Cortex of kidney (tissue), 1 donor: ENCODE measurements at places on chromosomes 16 and 17.

DNA sequence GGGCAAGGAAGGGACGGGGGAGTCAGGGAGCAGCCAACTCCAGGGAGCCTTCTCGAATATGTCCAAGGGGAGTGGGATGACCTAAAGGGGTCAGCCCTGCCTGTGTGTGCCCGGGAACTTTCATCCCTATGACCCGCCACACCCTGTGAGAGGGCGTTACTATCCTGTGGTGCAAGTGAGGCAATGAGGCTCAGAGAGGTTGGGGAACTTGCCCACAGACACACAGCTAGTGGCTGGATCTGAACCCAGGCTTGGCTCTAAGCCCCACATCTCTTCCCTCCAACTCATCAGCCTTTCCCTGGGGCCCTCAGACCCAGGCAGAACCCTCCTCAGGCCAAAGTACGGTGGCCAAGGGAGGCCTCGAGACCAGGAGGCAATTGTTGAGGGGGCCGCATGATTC, 23.2 kb downstream of the JUP start:
- DNase-seq, result no peak

- DNase-seq, result no peak
Measured at GRCh38 chr16:77090062-77090461, 100.9 kb upstream of the MON1B start.

GRCh38 chr16:69725480-69726312, 664 bp downstream of the NQO1 start:
- DNase-seq, result no peak

DNA sequence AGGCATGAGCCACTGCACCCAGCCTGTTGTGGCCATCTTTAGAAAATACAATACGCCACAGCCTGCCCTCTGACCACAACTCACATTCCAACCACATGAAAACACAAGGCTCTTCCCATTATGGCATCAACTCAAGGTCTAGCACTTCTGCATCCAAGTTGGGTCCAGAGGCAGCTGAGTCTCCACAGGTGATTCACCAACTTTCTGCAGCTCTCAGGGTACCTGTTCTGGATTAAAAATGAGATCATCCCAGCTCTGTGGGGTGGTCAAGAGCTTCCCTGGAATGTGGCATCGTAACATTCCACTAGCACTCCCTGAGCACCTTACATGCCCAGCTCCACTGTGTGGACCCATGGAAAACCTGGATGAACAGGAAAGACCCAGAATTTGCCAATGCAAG, 9.9 kb upstream of the GUCY2D start:
- no peak for DNase-seq

DNA sequence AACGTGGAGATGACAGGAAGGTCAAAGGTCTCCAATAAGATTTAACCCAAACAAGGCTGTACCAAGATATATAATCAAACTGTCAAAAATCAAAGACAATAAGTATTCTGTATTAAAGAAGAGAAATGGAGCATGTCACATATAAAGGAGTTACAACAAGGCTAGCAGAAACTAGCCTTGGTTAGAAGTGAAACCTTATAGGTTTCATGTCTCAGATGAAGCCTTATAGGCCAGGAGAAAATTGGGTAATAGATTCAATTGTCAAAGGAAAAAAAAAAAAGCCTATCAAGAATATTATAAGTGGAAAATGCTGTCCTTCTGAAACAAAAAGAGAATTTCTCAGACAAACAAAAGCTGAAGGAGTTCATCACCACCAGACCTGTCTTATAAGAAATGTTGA, 419.4 kb downstream of the CDH11 start:
- DNase-seq, result no peak

DNA sequence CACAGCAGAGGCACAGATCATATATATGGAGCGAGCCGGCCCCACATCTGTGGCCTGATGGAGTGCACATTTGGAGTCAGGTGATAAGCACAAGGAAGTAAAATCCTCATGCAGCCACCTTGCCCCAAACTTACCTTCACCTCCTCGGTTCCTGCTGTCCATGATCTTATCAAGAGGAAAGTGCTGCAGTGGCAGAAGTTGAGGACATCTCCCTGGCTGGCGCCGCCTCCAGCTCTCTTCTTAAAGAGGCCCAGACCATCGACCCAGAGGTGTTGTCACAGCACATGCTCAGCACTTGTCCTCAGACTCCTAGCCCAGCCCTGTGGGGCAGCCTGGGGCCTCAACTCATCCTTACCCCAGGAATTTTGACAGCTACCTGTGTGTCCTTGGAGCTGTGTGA, 212.5 kb downstream of the CCDC182 start:
- no peak for DNase-seq
